ENCODE measurements at places on chromosomes 6 and 20.

DNA sequence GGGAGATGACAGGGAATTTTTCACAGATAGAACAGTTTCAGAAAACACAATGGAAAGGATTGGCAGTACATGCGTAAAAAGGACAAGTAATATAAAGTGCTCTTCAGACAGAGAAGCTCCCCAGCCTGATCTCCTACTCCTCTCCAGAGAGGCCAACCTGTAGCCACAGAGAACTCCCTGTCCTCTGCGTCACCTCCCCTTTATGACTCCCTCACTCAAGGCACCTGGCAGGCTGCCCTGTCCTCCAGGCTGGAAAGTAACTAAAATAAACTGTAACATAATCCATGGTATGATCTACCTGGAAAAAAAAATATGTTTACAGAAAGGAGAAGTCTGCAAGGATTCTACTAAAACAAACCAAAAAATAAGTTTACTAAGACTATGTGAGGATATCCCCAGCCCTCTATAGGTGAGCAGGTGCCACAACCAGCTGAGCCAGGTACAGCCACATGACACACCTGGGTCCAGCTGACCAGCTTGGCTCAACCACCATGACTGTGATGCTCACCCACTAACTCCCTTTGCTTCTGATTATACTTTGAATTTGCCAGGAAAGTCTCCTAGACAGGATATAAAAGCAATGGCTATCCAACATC lies 29.2 kb downstream of the MBOAT1 start:
- DNase-seq, result no peak

DNA sequence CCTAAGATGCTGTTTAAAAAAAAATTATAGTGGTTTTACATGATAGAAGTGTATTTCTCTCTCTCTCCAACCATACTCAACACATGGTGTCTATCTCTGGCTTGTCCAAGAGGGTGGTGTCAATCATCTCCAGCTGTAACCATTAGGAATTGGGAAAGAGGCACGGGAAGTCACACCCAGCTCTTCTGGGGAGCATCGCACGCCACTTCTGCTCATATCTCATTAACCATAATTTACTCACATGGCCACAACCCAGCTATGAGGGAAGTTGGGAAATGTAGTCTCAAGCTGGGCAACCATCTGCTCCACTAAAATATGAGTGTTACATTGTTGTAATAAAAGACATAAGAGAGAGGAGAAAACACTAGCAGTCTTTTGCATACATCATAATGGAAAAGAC lies 30.4 kb upstream of the TSHZ2 start:
- DNase-seq, result no peak

DNA sequence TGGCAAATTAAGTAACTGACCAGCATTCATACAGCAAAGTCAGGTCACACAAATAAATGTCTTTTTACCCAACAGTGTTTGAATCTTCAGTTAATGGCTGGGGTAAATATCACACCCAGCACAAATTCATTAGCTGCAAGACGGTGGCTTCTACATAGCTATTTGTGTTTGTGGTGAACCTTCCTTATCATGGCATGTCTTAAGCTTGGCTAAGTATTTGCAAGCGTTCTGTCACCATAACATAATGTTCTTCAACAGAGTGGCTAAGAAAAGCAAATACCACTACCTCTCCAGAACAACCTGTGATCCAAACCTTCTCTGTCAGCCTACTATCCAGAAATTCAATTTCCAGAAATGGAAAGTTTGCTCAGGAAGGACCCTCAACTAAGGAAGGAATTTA lies 255.6 kb upstream of the TAB2 start:
- no peak for DNase-seq

DNA sequence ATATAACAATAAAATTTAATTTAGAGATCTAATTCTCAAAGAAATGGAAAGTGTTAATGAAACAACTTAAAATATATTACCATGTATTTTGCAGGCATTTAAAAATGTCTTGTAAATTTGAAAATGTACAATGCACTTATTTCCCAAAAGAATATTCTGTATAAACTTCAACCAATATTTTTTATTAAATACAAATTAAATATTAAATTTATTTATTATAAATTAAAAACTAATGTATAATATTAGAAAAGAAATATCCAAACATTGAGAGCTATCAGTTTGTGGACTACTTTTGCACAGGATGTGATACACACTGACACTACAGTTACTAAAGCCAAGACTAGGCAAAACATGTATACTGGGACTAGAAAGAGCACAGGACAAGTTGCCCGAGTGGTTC lies 707.0 kb upstream of the NRSN1 start:
- DNase-seq, result no peak

All from stimulated activated CD4-positive, alpha-beta T cell treated with anti-CD3 and anti-CD28 coated beads, TNF-alpha, amount 100 ng/mL, for 48 hours (primary cell).